ENCODE measurements at places on chromosomes 3 and 15.

- DNase-seq: no peak
Observed at GRCh38 chr15:96254173-96254572, 76.3 kb upstream of the NR2F2 start.

GRCh38 chr3:71070497-71071463 lies 512.7 kb downstream of the FOXP1 start:
- no peak for DNase-seq

GRCh38 chr3:134710313-134710680 lies 59.5 kb upstream of the KY start:
- DNase-seq: no peak

GRCh38 chr3:102481050-102481449 lies 46.2 kb downstream of the ZPLD1 start:
- DNase-seq: no peak

DNA sequence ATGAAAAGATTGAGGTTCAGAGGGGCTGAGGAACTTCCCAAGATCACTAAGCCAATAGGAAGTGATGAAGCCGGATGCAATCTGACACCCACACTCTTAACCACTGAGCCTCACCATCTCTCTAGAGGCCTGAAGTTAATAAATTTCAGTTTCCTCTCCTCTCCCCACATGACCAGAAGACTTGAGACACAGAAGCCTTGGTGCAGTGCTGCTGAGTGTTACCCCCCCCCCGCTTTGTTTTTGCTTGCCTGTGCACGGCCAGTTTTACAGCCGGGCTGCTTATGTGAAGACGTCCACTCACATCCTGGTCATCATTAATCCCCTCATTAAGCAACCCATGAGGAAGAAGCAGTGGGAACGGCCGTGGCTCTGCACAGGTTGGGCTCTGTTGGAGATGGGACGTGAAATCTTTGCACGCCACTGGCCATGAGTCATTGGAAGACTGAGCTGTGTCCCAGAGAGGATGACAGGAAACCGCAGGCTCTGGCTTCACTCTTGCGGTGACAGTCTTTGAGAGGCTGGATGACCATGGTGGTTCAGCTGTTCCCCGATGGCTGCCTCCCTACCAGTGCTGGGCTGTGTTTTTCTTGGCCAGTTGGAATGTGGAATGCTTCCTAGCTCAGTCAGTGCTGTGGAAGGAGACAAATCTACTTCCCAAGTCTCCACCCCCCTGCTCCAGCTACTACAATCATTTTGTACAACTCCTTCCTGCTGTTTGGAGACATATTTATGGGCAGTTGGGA lies 232.6 kb upstream of the LRTM1 start:
- DNase-seq: no peak

DNA sequence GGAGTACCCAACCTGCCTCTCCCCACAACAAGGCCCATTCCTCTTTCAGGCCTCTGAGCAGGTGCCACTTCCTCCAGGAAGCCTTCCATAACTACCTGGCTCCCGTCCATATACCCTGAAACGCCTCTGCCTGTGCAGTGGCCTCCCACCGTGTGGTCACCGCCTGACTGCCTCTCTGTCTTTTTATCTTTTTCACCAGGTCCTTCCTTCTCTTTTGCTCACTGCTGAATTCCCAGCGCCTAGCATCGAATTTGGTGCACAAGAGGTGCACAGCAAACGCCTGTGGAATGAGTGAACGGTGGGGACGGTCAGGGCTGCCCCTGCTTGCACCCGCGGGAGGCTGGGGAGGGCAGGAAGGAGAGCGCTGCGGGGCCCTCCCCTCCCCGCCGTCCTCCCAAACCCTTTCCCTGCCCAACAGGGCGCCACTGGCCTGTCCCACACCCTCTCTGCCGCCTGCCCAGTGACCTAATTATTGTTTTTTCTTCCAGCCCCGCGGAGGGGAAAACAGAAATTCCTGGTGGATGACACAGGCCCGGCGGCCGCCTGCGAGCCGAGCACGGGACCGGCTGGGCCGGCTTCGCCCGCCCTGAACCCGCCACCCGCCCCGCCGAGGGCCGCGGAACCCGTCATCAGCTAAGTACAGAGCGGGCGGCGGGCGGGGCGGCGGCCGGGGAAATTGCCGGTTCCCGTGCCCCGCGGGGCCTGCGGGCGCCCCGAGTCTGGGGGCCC lies 140.1 kb downstream of the SMAD6 start:
- DNase-seq: no peak

- no peak for DNase-seq
Observed at GRCh38 chr3:39435006-39435748, 28.7 kb downstream of the RPSA start.

DNA sequence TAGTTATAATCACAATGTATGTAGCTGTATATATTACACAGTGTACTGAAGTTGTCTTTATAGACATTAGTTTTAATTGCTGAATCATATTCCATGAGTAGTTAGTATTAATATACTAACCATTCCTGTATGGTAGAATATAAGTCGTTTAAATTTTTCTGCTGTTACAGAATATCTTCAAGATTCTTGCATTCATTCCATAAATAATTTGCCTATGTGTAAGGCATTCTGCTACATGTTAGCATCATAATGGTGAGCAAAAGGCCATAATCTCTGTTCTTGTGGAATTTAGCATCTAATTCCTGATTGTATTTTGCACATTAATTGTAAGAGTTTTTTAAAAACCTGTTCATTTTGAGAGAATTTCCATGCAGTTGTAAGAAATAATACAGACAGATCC lies 14.1 kb downstream of the GYG1 start:
- DNase-seq: no peak

DNA sequence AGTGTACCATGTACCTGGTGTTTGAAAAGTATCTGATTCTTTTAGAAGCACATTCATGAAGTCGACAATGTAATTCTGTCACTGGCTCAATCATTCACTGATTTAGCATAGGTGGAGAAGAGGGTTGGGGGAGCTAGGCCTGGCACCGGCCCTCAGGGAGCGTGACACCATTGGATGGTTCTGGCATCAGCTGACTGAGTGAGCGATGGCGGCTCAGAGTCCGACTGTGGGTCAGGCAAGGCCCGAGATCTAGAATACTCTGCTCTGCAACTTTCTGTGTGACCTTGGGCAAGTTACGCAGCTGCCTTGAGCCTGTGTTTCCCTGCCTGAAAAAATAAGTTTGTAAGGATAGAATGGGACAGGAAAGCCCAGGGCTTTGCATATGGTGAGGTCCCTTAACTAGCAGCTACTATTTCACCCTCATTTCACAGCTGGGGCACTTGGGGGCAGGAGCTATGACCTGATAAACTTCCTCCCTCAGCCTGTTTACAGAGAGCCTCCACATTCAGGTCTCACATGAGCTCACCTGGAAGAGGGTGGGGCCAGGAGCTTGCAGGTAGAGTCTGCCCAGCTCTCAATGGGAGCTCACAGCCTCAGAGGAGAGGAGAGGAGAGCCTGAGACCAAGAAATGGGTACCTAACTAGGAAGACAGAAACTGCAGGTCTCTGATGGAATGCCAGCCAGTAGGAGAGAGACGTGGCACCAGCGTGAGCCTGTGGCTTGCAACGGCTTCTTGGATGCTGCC lies 153.7 kb upstream of the TLE3 start:
- no peak for DNase-seq

GRCh38 chr15:64687172-64687571 lies 88.2 kb downstream of the RBPMS2 start:
- DNase-seq: no peak

DNA sequence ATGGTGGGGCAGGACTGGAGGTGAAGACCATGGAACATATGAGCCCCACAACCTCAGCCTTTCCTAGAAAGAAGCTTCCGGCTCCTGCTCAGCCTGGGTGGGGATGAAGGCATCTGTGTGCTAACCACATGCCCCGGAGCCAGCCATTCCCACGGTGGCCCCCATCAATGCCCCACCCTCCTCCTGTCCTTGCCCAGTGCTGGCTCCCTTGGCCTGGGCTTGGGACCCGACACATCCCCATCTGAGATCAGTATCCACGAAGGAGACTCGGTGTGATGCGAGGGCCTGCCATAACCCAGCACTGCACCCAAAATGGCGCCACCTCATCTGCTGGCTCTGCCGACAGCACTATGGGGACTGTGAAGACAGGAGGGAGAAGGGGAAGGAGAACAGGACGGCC lies 16.5 kb upstream of the PLXND1 start:
- no peak for DNase-seq

DNA sequence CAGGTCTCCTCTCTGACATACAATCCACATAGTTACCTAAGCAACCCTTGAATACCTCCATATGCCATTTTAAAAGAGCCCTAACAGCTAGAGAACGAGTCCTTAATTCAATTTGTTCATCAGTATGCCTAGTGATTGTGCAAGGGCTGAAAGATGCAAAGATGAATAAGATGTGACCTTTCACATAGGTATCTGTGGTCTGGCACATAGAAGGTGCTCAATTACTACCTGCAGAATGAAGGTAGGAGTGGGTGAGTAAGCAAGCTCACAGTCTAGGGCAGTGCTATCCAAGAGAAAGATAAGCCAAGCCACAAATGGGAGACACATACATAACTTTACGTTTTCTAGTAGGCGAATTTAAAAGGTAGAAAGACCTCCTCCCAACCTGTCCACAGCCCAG lies 157.9 kb downstream of the OSBPL10 start:
- DNase-seq: no peak

DNA sequence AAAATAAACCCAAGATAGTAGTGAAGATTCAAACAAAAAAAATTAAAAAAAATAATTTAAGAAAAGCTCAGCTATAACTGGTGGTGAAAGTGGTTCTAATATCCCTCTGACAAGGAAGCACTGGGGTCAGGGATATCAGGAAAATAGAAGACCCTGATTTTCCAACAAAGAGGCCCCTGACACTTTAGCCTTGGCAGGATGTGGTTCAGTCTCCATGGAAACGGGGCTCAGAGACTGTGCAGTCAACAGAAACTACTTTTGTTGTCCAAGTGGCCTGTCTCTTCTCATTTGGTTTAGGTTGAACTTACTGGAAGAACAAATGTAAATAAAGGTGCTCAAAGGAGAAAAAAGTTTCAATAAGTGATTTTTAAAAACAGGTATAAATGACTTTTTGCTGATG lies 27.2 kb downstream of the INTS14 start:
- no peak for DNase-seq

- no peak for DNase-seq
Observed at GRCh38 chr3:170905862-170906261, 2.6 kb downstream of the EIF5A2 start.

DNA sequence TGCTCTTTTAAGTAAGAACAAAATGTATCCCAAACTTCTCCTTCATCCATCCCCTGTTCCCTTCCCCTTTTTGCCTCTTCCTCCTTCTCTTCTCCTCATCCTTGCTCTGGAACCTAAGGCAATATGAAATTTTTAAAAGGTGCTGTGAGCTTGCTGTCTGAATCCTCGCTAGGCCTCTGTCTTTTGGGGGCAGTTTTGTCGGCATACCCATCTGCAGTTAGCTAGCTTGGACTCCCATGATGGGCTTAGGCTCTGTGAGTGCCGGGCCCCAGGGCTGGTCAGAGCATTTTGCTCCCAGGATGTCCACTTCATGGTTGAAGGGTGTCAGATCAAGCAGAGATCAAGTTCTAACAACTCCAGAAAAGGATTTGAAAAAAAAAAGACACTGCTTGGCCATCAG lies 18.6 kb downstream of the ZIC1 start:
- DNase-seq: no peak

DNA sequence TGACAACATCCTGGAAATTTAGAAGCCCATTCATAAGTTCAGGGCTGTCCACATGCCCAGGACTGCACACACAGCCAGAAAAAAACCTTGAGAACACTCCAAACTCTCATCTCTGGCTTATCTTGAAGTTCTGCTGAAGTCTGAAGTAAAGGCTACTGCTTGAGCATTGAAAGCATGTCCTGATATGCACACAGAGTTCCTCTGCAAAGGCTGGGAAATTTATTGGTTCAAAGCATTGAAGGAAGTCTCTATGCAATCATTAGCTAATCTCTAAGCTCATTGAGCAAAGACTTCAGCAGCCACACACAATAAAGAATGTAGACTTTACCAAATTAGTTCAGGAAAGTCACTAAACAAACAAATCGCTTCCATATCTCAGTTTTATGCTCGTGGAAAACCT lies 162.0 kb upstream of the STT3B start:
- DNase-seq: no peak

DNA sequence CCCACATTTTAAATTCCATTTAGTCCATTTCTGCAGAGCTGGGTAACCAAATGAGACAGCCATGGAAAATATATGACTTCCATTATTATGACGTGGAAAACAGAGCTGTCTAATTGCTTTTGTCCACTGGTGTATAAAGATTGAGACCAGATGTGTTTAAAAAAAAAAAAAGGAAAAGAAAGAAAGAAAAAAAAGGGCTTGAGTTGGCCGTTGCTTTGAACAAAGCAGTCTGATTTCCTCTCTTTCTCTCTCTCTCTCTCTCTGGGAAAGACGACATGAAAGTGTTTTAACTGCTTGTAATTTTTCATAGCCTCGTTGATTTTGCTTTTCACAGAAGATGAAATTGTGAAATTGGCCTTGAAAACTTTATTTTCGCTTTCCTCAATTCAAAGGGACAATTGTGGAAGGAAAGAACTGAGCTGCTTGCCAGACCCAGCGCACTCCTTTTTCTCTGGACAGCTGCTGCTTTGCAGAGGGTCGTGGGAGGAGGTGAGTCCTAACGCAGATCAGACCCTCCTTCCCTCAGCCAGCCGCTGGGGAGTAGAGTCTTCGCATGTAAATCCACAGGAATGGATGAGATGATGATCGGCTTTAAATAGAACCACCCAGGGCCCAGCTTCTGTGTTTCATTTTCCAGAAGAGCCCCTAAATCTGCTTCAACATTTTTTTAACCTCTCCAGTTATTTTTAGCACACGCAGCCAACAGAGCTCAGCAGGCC lies 42.8 kb upstream of the UBE2E1 start:
- DNase-seq: no peak

DNA sequence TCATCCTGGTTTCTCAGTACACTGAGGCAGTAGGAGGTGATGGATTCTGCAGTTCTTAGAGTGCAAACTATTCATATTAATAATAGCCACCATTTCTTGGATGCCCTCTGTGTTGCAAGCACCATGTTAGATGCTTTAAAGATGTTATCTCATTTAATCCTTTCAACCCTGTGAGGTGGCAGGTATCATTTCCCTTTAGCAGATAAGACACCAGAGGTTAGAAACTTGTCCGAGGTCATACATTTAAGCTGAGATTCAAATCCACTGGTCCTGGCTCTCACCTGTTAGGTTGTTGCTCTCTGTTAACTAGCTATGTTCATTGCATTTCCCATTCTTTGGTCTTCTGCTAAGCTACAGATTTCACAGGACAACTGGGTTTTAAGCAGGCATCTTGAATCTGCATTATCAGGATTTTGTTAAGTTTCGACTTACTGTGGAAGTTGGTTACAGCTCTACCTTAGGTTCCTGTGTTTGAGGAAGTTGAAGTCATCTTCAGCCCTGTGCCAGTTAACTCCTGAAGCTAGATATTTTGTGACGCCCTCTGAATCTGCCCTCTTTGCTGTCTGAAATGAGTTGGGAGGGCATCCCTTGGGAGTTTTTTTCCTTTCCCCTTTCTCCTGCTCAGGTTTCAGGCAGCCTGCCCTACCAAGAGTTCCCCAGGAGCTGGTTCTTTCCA lies 6.4 kb downstream of the PDE8A start:
- DNase-seq: no peak

DNA sequence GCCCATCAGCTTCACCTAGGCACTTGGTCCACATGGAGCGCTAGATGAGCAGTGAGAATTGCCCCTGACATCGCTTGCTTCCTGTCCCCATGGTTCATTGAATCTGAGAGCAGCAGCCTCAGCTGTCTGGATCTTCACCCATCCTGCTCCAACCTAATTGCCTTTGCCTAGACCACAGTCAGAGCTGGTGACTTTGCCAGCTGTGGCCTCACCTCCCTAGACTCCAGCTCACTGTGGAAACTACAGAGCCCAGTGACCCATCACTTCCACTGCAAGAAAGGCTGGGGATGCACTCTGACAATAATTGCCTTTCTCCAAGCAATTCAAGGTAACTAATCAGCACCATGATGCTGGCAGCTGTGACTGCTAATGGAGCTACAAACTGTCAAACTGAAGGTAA lies 30.6 kb upstream of the SLC6A1 start:
- DNase-seq: no peak
